ENCODE measurements at places on chromosomes 2 and 18.

GRCh38 chr2:225274751-225275150 lies 124.8 kb upstream of the NYAP2 start:
- DNase-seq, result no peak

DNA sequence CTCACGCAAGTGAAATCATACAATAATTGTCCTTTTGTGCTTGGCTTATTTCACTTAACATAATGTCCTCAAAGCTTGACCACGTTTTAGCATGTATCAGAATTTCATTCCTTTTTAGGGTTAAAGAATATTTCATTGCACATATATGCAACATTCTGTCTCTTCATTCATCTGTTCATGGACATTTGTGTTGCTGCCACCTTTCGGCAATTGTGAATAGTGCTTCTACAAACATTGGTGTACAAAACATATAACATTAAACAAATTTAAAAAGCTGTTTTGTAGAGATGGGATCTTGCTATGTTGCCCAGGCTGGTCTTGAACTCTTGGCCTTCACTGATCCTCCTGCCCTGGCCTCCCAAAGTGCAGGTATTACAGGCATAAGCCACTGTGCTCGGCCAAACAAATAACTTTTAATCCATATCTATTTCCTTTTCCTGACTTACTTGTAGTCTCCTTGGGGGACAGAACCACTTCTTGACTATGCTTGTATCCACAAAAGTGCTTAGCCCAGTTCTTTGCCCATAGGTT lies 209.3 kb downstream of the SLC4A3 start:
- DNase-seq, result no peak

- no peak for DNase-seq
Observed at GRCh38 chr2:151297882-151298281, 8.4 kb upstream of the NMI start.

GRCh38 chr2:176507786-176508185 lies 238.5 kb downstream of the MTX2 start:
- no peak for DNase-seq

DNA sequence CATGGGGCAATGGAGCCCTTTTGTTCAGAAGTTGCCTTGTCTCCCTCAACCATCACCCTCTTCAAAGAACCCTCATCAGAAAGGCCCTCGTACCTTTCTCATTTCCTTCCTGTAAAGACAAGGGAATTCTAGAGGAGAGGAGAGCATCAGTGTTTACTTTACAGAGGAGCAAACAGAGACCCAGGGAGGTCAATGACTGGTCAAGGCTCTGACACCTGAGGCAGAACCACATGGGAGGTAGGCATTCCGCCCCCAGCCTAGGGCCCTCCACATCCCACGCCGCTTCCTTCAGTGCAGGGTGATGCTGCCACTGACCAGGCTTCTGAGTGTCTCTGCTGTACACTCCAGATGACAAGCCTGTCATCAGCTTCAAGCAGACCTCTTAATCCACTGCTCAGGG lies 104.7 kb downstream of the NRP2 start:
- no peak for DNase-seq

- DNase-seq, result no peak
Observed at GRCh38 chr2:171547256-171547655, 25.0 kb downstream of the CYBRD1 start.

- DNase-seq, result no peak
Observed at GRCh38 chr2:171482308-171482707, 40.0 kb upstream of the CYBRD1 start.

DNA sequence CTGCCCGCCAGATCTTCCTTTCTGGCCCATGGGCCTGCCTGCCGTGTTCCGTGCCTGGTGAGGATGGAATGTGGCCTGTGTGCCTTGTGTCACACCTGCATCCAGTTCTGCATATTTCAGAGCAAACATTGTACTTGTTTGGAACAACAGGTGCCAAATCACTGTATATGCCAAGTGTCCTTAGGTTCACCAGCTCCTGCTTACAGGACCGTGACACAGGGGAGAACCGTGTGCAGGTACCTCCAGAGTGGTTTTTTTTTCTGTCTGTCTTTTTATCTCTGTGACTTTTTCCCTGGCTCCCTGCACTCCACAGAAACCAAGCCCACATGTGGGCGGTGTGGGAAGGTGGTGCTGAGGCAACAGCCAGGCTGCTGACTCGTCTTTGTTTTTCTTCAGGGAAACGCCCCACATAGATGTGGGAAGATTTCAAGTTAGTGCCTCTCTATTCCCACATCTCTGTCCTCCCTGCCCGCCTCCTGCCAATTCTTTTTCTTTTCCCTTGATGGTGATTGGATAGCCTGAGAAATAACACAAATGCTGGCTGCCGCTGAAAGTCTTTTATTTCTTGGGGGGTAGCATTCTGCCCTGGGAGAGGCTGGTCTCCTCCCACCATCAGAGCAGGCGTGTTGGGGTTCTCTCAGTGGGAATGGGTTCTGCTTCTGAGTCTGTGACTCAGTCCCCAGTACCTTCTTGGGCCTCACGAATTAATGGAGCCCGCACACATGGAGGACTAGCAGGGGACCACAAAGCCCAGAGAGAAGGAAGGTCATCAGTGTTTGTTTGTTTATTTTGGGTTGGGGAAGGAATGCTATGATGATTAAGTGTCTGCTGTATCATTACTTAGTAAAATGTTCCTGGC lies 21.4 kb downstream of the GRHL1 start:
- DNase-seq, result no peak

DNA sequence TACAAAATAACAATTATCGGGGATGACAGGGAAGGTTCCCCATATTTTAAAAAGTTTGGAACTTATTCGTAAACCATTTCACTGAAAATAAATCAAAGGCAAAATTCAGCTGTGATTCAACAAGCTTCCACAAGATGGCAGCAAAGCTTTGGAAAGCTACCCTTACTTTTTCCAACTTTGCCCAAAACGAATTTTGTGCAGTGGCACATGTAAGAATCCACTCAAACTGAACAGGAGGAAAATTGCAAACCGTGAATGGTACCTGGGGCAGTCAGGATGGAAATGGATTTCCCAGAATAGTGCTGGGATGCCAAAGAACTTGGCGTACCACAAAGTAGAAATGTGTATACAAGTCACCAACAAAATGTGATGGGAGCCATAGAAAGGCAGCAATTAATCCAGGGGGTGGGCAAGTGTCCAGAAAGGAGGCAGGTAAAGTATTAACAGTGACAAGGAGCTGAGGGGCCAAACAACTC lies 10.7 kb downstream of the RPL31 start:
- no peak for DNase-seq

DNA sequence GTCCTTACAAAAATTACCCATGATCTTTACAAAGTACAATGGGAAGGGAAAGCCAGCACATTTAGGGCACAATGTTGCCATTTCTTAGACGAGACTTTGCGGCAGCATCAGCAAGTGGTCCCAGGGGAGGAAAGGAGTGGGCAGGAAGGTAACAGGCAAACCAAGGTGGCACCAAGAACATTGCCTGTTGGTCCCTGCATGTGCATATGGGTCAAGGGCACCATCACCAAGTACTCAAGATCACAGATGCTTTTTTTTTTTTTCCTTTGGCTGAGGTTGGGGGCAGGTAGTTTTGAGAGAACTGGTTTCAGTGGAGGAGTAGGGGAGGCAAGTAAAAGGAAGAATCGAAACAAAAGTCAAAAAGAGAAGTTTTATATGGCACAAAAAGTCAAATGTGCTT lies 752 bp upstream of the CYTIP start:
- DNase-seq, result no peak

DNA sequence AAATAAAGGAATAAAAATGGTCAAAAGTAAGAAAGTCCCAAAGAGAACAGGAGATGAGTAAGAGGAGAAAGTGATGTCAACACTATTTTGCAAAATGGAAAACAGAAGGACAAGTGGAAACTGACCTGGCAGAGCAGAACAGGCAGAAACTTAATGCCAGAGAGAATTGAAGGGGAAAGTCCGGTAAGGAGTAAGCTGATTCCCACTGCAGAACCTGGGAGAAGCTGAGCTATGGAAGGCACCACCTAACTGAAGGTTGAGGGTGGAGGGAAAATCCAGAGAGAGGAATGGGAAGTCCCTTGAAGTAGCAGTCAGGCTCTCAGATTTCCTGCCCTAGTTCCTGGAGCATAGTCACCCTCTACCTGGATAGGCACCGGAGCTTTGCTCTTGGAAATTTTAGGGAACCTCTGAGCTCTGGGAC lies 59.8 kb downstream of the MOGAT1 start:
- DNase-seq, result no peak

DNA sequence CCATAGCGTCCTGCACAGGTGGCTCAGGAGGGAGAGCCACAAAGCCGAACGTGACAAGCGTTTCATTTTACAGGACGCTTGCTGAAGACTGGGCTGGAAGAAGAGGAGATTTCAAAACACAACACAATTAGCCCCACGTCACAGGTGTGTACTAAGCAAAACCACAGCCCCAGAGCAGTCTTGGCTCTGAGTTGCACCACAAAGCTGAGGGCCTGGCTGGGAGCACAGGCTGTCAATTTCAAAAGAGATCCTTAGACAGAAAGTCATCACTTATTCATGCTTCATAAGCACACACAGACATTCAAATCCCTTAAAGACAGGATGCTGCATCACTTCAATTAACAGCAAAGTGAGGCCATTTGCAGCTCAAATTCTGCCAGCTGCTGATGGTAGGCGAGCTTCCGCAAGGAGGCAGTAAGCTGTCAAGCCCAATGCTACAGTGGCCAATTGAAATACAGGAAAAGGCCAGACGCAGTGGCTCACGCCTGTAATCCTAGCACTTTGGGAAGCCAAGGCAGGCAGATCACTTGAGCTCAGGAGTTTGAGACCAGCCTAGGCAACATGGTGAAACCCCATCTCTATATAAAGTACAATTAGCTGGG lies 79.6 kb downstream of the SKA1 start:
- DNase-seq, result no peak

DNA sequence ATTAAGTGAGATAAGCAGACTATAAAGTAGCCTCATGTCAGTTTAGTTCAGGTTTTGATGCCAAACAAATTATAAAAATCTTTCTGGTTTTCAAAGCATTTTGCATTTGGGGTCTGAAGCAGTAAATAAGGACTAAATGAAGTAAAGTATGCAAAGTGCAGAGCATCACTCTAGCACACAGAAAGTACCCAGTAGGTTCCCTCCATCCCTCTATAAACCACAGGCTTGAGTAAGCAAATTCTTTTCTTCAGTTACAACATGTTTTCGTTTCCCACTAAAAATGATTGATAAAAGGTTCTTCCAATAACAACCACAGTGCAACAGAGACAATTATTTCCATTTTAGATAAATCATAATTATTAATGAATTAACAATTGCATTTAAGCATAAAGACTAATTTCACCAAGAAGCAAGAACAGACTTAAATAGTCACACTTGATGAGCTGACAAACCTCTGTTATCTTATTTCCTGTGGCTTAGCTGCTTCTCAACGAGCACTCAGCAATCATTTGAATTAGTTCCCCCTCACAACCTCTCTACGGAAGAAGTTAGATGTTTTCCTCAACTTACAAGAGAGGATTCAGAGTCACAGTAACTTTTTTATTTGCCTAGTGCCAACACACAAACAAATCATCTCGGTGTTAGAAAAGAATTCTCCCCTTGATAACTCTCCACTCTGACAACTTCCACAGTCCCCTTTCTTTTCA lies 249.8 kb downstream of the NBAS start:
- no peak for DNase-seq

GRCh38 chr2:47072018-47072691 lies 83.0 kb downstream of the STPG4 start:
- DNase-seq, result no peak

- no peak for DNase-seq
Observed at GRCh38 chr18:3747176-3747973, 297.4 kb downstream of the TGIF1 start.

GRCh38 chr2:239296020-239296932 lies 104.5 kb downstream of the HDAC4 start:
- DNase-seq, result peak; percentile 30

DNA sequence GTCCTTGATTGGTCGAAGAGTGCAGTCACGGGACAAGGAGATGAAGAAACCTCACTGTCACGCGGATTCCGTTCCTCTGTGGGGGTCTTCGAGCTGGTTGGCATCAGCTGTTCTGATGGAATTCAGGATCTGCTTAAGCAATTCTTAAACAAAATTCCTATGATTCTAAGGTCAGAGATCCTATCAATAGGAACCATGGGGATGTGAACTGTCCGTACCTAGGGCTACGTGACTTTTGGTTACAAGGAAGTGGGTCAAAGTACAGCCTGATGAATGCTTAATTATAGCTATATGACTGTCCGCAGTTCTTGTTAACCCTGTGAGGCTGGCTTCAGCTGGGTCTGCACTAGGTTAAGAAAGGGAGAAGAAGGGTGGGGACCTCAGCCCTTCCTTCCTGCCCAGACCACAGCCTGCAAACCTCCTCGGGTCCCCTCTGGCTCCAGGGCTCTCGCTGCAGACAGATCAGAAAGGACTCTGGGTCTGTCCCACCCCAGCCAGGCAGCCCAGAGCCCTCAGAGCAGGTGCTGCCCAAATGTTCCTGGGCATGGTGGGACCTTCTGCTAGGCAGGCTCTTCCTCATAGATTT lies 44.2 kb upstream of the TAF1B start:
- DNase-seq, result no peak

GRCh38 chr2:54470266-54470938 lies 14.3 kb downstream of the SPTBN1 start:
- no peak for DNase-seq

DNA sequence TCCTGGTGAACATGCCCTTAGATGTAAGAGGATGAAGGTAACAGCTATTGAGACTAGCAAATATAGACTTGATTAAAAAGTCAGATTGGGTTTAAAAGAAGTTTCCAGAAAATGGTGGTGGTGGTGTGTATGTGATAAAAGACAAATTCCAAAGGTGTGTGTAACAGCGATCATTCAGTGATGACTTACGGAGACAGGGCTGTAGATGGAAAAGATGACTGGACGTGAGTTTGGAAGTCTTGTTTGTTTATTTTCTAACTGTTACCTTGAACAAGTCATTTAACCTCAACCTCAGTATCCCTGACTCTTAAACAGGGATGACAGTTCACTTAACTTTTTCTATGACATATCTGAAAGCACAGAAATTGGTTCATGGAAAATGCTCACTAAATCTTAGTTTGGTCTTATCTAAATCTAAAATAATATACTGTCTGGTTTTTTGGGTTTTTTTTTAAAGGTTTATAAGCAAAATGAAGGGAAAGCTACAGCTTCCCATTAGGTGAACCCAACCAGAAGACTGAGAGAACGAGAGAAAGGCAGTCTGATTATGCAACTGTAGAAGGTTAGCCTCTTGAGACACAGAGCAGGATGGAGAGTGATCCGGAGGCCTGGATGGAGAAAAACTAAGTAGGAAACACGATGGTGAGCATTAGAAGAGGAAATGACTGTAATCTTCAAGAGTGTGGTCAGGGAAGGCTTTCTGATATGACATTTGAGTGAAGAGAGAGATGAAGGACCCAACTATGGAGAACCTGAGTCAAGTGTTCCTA lies 71.9 kb downstream of the TCF4 start:
- DNase-seq, result no peak

- no peak for DNase-seq
Observed at GRCh38 chr18:63492851-63493250, 16.1 kb downstream of the SERPINB5 start.

GRCh38 chr2:85468704-85469349 lies 50.3 kb downstream of the SH2D6 start:
- DNase-seq, result no peak

DNA sequence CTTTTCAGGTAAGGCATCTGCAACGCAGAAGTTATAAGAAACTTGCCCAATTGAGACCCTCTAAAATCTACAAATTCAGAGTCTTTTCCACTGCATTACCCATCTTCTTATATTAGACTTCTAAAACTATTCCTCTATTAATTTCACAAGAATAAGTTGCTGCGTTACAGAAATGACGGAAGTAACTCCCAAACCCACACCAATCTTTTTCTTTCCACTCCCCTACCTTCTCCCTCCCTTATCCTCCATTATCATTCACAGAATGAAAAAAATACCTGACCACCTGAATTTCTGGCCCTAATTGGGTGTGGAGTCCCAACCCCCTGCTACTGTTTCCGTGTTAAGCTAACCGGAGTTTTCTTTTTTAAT lies 689 bp downstream of the RPRD1A start:
- no peak for DNase-seq
